ENCODE measurements at places on chromosomes 5 and 9. TPM values are rescaled to one million over a fixed set of nuclear protein-coding genes. Genes with fewer than 3 reads are reported as not detected.

Gene PCDHGA7
- 1.4 TPM for total RNA-seq

Gene PTGDS
- total RNA-seq, result 0.56 TPM

Gene GDF9
- total RNA-seq, result under 0.01 TPM

Gene OTP
- not detected for total RNA-seq

Gene SLIT3
- 0.36 TPM for total RNA-seq

Gene SLC25A48
- total RNA-seq, result not detected

Gene RNF208
- total RNA-seq, result 0.19 TPM

Gene TMEFF1
- total RNA-seq, result 6.4 TPM

Gene MSH3
- 9.9 TPM for total RNA-seq

Gene CRAT
- 22.2 TPM for total RNA-seq

Gene CBY3
- 0.18 TPM for total RNA-seq

Gene INSYN2B
- 10.8 TPM for total RNA-seq

Gene FKTN
- total RNA-seq, result 11.2 TPM

Gene SPATA31E1
- total RNA-seq, result not detected

Gene MLANA
- total RNA-seq, result not detected

Gene SLC35D2
- 14.2 TPM for total RNA-seq
